ENCODE measurements at places on chromosomes 12 and 14.

GRCh38 chr14:100486025-100486828 is 101.0 kb downstream of the BEGAIN start:
- H3K27me3 ChIP-seq = no peaks in the 10 kb centered on the region
- no peak overlapping the region for H3K4me3 ChIP-seq
- peak; percentile 81 for DNase-seq
- H3K27ac ChIP-seq = peak overlapping the region; percentile 14

DNA sequence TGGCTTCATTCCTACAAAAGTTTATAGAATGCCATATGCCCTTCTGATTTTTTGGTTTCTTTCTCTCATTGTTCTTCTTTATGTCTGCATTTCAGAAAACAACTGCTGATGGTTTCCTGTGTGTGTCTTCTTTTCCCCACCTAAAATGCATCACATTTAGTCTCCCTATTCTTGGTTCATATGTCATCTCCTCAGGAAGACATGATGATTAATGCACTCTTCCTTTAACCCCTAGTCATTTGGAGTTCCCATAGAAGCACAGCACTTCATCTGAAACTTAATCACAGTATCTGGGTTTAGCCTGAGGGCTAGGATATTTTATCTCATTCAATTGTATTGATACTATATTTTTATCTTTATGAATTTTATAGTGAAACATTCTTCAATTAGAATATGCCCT is 21.5 kb downstream of the GNPNAT1 start:
- no peaks in the 10 kb centered on the region for H3K4me1 ChIP-seq
- H3K4me3 ChIP-seq = no peak overlapping the region
- no peaks in the 10 kb centered on the region for H3K27me3 ChIP-seq
- H3K27ac ChIP-seq = no peak overlapping the region

- peaks cover 44% of the 10 kb centered on the region for H3K27me3 ChIP-seq
- no peak for DNase-seq
- H3K27ac ChIP-seq = no peak overlapping the region
- H3K36me3 ChIP-seq = no peaks in the 10 kb centered on the region
- no peak overlapping the region for H3K4me3 ChIP-seq
Observed at GRCh38 chr12:113007166-113007565, 28.8 kb downstream of the OAS2 start.

DNA sequence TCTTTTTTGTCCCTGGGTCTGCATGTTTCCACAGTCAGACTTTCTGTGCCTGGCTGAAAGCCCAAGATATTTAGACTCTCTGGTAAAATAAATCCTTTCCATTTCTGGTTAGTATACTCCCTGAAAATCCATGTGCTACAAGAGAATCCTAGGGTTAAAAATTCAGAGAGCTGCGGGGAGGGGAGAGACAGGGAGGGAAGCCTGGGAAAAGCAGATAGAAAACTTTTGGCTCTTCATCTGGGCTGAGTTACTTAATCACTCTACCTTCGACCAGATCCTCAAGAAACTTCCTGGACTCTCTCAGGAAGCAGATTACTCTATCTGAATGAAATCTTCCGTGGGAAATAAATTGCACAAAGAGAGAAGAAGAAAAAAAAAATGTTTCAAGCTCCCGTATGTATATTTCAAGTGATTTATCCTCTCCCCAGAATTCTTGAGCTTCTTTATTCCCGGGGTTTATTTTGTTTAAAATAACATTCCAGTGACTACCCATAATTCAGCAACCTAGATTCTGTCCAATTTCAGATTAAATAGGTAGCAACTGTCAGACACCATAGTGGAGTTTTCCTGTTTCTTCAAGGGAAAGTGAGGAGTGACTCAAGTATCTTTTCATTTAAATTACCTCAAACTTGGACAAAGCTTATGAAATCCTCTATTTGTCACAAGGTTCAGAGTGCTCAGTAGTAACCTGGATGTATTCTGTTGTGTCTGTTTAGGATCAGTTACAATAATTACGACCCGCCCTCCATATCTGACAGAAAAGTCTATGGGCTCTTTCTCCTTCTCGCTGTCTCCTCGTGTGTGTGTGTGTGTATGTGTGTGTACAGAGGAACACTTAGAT is 163.7 kb downstream of the MYRFL start:
- no peak overlapping the region for H3K27ac ChIP-seq
- no peaks in the 10 kb centered on the region for H3K4me1 ChIP-seq
- H3K36me3 ChIP-seq = peaks cover 2% of the 10 kb centered on the region

DNA sequence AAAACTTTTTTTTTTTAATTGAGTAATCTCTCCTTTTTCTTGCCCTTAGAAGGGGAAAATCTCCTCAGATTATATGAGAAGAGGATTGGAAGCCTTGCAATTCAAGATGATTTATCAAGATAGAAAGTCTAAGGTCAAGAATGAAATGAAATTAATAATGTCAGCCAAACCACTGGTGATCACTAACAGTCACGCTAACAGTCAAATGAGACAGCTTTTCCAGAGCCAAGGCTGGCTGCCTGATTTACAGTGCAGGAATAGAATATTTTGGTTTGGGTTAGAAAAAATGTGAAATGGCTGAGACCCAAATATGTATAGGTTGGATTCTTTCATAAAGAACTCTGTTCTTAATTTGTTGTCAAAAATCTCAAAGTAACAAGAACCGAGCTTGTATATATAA is 204.3 kb downstream of the PPM1H start:
- DNase-seq = no peak
- H3K27ac ChIP-seq = no peak overlapping the region
- no peaks in the 10 kb centered on the region for H3K36me3 ChIP-seq
- peaks cover 40% of the 10 kb centered on the region for H3K4me1 ChIP-seq

- H3K4me3 ChIP-seq = no peak overlapping the region
- DNase-seq = no peak
- H3K36me3 ChIP-seq = no peaks in the 10 kb centered on the region
- H3K27ac ChIP-seq = no peak overlapping the region
- no peaks in the 10 kb centered on the region for H3K4me1 ChIP-seq
Observed at GRCh38 chr12:5846950-5847349, 98.1 kb downstream of the ANO2 start.

Measured in neural crest cell (in vitro differentiated cells).